ENCODE measurements at places on chromosomes 13 and 19.

- DNase-seq: no peak
Measured at GRCh38 chr13:52118595-52118994, 10.3 kb downstream of the NEK5 start.

DNA sequence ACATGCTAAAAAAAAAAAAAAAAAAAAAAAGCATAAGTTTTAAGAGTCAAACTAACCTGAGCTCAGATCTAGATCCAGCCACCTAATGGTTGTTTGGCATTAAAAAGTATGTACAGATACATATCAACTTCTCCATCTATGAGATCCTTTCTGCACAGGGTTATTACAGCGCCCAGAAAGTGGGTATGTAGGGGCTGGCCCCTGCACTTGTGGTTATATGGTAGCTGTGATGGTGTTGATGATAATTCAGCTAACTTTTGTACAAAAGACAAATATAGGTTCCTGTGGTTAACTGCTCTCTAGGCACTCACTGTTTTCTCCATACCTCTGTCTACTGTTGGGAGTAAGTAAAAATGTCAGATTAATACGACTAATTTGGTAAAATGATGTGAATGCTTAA is 81.7 kb downstream of the TNFRSF19 start:
- no peak for DNase-seq

DNA sequence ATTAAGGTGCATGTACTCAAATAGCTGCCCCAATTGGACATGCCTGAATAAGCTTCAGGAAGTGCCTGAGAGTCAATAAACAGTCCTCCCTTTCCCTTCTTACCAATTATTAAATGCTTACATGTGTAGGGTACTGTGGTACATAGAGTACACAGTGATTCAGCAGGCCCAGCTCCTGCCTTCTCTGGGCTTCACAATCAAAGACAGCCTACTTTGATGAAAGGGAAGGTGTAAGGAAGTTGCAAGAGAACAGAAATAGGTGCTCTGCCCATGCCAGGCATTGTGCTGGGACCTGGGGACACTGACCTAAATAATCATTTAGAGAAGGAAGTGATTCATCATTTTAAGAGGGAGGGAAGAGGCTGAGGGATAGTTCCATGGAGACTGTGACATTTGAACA is 17.2 kb downstream of the FRY start:
- peak; percentile 17 for DNase-seq

GRCh38 chr19:28404472-28404871 is 808.5 kb downstream of the UQCRFS1 start:
- DNase-seq: no peak

- DNase-seq: no peak
Measured at GRCh38 chr13:102227741-102228140, 174.1 kb downstream of the FGF14 start.

- DNase-seq: peak; percentile 12
Measured at GRCh38 chr19:4556597-4557127, 2.8 kb downstream of the SEMA6B start.

Data from NCI-H146 (cell line).